NCI-H510A treated with DMSO at 0.1 percent for 48 hours (cell line): ENCODE measurements at places on chromosomes 1 and 21.

- no peak for DNase-seq
These were observed 41.2 kb downstream of the GNG12 start for GRCh38 chr1:67792103-67792502.

- DNase-seq: no peak
These were observed 19.2 kb upstream of the PIGK start for GRCh38 chr1:77238462-77238861.

DNA sequence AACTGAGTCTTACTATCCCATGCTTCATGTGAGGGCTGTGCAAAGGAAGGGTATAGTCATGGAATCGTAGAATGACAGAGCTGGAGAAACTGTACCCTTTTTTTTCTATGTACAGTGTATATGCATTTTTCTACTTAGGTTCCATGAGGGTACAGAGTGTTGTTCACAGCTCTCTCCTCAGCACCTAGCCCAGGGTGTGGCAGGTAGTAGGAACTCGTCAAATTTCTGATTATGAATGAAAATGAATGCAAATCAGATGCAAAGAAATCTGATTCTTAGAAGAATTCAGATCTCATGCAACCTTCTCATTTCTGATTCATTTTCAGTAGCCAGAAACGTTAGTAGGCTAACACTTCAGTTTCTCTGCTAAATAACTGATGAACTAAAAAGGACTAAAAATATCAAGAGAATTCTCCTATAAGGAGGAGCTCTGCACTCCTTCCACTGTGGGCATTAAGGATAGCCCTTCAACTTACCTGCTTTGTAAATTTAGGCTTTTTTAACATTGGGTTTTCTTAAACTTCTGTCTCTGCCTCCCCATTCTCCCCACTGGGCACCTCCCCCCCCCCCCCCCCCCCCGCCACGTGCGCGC, 18.0 kb upstream of the HHAT start:
- DNase-seq: no peak

- DNase-seq: no peak
These were observed 222.7 kb upstream of the GJB5 start for GRCh38 chr1:34532113-34532512.

- no peak for DNase-seq
These were observed 18.0 kb upstream of the IFNAR2 start for GRCh38 chr21:33211732-33212131.

DNA sequence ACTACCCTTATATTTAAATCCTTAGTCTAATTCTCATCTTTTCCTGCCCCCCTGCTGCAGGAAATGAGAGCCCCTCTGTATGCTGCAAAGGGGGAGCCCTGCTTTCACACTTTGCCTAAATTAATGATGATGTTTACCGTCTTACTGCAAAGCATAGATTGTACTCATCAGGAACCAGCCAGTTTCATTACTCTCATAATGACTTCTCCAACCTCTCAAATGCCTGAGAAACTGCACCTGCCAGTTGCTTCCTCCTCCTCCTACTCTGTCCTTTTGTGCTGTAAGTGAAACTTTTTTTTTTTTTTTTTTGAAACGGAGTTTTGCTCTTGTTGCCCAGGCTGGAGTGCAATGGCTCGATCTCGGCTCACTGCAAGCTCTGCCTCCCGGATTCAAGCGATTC, 101.7 kb downstream of the ADSS2 start:
- DNase-seq: no peak

GRCh38 chr1:18907917-18908845, 5.8 kb upstream of the ALDH4A1 start:
- DNase-seq: no peak

DNA sequence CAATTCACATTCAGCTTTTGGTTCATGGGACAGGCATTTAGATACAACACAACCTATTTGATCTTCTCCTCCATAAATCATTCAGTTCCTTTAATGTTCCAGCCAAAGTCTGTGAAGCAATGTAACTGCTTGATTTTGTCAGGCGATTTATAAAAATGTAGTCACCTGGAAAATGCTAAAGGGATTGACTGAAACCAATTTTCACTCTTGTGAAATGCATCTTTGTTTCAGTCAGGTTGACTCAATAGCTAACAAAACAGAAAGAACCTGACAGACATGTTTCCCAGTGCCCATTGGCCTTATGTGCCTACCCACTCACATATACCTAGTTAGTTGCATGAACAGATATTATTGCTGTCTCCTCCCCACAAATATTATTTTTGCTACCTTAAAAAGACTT, 335.7 kb downstream of the CHRM3 start:
- no peak for DNase-seq

DNA sequence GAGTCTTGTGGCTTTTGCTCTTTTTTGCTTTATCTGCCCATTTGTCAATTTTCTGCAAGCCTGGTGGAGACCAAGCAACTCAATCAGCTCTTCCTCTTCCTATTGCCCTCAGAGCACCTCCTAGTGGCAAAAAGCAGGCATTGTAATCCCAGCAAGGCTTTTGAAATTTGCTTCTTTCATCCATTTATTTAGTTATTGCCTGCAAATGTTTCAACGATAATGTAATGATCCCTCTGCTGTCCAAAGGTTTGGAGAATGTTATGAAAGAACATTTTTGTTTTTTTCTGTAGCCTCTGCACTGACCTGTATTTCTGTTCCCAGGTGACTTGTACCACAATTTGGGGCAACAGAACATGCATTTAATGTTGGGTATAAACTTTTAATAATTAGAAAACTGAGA, 127.8 kb downstream of the GABPA start:
- no peak for DNase-seq

GRCh38 chr1:117030271-117030877, 28.8 kb downstream of the CD101 start:
- DNase-seq: no peak

GRCh38 chr1:39845569-39846566, 37.4 kb downstream of the TRIT1 start:
- no peak for DNase-seq

DNA sequence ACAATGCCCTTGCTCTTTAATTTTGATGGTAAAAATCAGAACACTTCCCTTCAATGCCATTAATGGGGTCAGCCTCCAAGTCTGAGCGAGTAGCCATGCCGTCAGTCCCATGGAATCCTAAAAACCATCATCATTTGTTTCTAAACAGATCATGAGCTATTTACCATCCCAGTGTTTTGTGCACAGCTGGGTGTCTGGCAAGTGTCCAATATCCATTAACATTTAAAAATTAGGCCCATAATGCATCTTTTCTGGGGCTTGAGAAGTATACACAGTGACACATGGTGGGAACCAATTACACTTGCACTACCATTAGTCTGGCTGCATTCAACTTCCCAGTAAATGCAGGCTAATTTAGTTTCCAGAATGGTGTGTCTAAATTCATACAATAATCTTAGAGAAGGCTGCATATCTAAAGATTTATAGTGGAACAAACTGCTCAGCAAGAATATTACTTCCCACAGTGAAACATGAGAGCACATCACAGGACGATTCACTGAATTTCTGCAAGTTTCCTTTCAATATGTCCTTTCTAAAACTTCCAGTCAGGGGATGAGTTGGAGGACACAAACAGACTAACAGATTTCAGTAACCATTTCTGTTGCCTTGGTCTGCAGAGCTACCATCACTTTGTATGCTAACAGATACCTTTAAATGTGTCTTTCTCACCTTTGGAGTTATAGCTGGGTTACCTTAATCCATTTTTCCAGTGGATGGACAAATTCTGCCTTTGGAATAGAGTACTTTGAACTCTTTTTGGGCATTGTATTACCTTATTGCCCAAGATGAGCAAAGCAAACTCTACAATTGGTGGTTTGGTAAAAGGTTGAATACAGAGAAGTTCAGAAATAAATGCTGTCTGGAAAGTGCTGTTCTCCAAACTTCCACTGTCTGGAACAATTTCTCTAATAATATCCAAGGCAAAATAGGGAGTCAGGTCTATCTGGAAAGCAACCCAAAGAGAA, 258.0 kb downstream of the PTBP2 start:
- DNase-seq: no peak

DNA sequence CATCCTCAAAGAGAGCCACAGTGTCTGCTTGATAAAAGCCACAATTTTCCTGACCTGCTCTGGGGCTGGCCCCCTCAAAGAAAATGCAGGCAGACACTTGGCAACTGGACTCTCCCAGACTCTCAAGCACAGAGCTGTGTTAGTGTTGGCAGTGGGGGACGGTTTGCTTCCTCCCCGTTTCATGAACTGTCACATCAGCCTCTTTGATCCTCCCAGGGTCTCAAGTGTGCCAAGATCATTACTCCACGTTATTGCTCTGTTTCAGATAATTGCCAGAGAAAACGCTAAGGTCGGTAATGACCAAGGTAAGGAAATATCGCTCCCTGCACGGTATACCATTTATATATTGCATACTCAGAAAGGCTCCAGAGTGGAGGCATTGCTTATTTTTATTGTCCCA, 138.8 kb downstream of the NTMT2 start:
- DNase-seq: no peak

GRCh38 chr1:78388275-78388674, 102.5 kb upstream of the PTGFR start:
- DNase-seq: no peak

GRCh38 chr1:236950365-236950764, 53.9 kb downstream of the MT1HL1 start:
- no peak for DNase-seq

GRCh38 chr1:114208714-114209113, 55.0 kb upstream of the SYT6 start:
- no peak for DNase-seq

DNA sequence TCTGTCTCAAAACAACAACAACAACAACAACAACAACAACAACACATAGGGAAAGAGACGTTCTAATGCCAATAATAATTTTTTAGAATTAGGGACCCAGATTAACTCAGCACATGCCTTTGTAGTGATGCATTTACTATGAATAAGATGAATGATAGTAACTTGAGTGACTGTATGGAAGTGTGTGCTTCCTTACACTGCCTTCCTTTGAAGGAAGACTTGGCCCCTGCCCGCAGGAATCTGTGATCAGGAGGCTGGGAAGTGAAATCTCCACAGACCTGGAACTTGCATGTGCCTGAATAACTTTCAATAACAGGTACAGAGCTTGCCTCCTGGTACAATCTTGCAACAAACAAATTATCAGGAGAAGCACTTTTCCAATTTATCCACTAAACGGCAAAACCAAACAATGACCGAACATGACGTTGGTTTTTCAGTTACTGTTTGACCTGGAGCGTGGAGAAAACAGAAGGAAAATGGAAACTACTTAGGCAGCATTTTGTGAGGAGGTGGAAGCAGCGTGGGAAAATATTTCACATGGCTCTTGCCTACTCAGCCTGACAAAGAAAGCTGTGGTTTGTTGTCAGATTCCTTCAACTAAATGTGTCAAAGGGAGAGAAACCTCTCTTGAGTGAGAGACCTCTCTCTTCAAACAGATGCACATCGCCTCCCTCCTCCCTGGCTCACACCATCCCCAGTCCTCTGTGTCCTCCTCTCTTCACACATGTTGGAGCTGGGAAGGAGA, 10.1 kb upstream of the ABCA4 start:
- DNase-seq: no peak

DNA sequence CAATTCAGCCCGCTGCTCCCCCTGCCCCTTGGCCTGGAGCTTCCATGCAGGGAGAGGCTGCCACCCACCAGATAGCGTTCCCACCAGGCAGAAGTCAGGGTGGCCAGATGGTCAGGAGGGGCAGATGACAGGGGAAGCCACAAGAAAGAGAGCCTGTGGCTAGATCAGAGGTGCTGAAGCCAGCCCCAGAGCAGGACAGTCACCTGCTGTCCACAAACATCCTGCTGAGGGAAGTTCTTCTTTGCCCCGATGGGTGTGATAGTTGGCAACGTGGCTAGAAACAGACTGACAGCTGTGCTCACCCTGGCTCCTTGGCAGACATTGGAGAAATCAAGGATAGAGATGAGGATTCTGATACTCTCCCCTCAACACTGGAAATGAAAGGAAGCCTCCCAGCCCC, 27.2 kb upstream of the SRP9 start:
- no peak for DNase-seq
